NCI-H2227 treated with DMSO at 0.1 percent for 48 hours (cell line): ENCODE measurements at places on chromosomes 13 and 19.
A peak's percentile ranks its signal among the peaks of the same experiment; 100 is the strongest.

DNA sequence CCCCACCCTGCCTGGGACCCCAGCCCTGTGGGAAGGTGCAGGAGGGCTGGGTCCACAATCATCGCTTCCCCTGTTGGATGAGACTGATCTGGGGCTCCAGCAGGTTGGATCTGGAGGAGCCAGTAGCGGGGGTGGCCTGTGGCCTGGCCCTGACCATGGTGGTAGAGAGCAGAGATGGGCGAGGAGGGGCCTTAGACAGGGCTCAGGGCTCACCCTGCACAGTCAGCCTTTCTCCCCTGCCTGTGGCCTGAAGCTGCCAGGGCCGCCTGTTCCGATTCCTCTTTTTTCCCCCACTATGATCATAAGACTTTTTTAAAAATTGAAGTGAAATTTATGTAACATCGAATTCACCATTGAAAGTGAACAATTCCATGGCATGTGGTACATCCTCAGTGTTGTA, 18.2 kb downstream of the SIN3B start:
- DNase-seq: no peak

DNA sequence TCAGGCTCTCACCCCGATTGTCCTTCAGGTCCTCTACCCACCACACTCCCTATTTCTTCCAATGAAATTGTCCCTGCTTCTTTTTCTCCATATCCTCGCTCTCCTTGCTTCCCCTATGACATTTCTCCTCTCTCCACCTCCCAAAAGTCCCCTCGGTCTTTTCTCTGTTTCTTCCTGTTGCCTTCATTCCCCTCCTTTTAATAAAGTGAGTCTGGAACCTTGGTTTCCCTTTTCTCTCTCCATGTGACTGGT, 676 bp upstream of the ZNF574 start:
- peak; percentile 80 for DNase-seq

DNA sequence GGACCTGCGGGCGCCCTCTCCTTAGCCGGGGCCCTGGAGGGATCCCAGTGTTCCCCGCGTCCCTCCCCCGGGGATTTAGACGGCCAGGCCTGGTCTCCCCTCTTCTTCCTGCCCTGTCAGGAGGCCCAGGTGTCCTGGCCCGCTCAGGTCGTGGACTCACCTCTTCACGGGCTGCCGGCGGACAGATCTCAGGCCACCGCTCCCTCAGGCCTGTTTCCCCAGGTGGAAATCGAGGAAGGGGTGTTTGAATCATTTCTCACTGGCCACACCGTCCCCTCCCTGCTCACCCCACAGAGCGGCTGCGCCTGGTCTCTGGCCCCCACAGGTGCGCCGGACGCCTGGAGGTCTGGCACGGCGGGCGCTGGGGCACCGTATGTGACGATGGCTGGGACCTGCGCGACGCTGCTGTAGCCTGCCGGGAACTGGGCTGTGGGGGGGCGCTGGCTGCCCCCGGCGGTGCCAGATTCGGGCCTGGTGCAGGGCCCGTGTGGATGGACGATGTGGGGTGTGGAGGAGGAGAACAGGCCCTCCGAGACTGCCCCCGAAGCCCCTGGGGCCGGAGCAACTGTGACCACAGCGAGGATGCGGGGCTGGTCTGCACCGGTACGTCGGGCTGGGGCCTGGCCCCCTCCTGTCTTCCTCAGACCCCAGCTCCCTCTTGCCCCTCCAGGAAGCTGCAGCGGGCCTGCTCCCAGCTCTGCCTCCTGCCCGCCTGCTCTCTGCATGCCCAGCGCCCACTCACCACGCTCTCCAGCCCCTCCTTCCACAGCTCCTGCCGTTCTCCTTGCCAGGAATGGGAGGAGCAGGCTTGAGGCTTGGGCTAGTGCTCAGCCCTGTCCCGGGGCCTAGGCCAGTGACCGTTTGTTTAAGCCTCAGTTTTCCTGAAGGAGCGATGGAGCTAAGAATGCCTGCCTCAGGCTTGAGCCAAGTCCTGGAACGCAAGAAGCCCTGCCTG, 2.5 kb downstream of the SSC5D start:
- DNase-seq: no peak

DNA sequence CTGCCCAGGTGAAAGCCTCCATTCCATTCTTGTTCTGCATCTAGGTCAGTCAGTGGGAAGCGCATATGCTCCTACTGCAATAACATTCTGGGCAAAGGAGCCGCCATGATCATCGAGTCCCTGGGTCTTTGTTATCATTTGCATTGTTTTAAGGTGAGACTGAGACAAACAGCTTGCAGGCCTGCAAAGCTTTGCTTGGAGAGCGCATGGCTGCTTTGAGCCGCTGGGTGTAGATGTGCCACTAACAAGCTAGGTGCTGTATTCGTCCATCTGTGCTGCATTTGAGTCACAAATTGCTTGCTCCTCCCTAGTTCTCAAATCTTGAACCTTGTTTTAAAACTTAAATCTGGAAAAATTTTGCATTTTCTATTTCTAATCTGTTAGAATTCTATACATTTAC, 219.1 kb downstream of the LMO7 start:
- DNase-seq: no peak

DNA sequence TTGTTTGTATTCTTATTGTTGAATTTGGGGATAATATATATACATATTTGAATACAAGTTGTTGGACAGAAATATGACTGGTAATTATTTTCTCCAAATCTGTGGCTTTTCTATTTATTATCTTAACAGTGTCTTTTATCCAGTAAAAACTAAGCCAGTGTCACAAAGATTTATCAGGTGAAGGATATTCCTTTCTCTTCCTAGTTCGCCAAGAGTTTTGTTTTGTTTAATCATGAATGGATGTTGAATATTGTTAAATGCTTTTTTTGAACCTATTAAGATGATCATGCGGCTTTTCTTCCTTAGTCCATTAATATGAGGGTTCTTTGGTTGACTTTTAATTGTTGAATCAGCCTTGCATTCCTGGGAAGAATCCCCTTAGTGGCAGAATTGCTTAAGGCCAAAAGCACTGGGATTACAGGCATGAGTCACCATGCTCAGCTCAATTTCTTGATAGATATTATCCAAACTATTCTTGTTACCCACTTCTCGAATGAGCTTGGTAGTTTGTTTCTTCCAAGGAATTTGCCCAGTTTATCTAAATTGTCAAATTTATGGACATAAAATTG, 53.3 kb downstream of the TEX26 start:
- no peak for DNase-seq

GRCh38 chr19:1616875-1617274, 11.6 kb upstream of the UQCR11 start:
- DNase-seq: no peak

DNA sequence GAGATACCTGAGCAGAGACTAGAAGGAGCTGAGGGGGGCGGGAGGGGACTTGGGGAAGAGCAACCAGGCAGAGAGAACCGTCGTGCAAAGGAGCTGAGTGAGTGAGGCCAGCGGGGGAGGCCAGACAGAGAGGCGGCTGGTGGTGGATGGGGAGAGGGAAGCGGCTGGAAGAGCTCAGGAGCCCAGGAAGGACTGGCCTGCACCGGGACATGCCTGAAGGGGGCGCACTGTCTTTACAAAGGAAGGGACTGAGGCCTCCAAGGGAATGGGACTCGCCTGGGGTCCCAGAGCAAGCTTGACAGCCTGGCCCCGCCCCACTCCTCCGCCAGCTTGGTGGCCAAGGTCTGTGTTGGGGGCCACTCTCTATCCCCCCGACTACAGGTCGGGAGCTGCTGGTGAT, 14.9 kb downstream of the ONECUT3 start:
- no peak for DNase-seq

DNA sequence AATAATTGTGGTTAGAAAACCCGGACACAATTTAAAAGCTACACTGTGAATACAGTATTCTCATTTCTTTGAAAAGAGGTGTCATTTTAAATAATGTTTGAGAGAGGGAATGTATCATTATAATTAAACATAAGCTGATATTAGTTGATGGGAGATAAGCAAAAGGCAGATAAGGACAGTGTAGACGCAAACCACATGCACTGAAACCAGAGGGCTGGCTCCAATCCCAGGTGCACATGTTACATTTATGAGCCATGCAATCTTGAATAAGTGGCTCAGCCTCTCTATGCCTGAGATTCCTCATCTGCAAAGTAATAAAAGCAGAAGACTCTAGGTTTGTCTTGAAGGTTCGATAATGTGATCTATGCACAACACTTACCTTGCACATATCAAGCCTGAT, 238.7 kb downstream of the EFNB2 start:
- DNase-seq: no peak

DNA sequence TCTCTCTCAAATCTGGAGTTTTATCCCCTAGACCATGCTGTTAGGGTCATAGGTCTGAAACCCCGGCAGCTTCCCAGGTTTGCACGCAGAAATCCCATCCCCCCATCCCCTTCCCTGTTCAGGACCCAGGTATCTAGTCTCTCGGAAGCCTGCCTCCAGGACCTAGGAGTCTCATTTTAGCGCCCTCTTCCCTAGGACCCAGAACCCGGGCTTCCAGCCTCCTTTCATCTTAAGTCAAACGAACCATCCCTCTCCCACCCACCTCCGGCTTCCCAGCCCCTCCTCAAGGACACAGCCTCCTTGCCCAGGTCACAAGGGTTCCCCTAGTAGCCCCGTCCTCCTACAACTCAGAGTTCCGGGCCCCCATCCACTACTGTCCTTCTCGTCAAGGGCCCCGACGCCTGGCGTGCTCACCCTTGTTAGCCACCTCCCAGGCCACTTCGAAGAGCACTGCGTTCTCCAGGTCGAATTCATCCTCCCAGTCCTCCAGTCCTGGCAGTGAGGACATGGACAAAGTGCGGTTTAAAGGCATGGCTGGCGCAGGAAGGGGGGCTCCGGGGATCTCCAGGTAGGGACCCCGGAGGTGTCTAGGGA, 431 bp downstream of the GYS1 start:
- no peak for DNase-seq

DNA sequence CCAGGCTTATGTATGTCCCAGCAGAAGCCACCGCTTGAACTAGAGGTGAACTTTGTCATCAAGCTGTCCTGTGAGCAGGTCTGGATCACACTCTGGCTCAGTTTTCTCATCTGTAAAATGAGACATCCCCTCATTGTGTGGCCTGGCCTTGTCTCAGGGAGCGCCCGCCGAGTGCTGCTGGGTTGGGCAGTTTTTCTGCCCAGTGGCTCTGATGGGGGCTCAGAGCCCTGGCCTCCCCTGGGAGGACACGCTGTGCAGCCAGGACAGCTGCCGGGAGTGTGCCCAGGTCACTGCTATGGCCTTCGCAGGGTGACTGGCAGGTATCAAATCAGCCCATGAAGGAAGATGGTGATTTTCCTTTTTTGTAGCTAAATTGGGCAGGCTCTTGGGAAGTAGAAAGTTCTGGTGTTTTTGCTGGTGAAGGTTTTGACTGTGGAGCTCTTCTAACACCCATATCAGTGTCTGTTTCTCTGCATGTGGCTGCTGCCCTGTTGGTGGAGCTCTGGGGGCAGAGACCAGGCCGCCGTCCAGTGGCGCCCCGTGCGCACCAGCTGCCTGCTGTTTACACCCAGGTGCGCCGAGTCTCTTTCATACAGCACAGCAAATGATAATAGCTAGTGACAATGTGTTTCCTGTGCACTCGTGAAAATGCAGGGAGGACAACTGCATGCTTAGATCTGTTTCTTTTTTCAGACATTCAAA, 40.8 kb downstream of the SLC7A9 start:
- no peak for DNase-seq

- no peak for DNase-seq
Measured at GRCh38 chr19:32392901-32393300, 12.7 kb upstream of the DPY19L3 start.

- no peak for DNase-seq
Measured at GRCh38 chr19:56341948-56342347, 27.3 kb upstream of the ZSCAN5A start.

DNA sequence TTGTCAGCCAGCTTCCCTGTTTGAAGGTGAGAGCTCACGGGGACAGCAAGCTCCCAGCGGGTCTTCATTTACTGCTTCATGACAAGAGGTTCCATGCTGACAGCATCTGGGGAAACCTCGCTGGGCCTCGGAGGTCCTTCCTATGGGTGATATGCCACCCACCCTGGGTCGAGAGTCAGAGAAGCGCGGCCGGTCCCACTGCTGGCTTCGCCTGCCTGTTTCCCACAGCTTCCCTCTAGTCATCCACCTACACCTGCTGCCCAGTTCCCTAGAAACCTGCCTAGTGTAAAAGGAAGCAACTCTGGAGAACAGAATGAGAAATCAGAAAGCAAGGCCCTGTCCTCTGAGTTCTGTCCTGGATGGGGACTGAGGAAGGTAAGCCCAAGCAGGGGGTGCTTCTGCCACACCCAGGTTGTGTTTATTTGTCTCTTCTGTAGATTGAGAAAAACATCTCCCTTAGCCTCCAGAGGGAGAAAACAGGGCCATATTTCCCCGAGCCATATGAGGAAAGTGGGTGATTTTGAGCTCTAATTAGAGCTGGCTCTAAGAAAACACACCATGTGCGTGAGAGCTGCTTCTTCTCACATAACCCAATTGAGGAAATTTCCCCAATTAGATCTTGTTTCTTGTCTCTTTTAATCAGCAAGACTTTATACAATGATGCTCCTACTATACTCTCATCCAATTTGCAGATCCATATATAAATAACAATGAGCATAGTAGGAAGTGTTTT, 504.3 kb downstream of the IRS2 start:
- no peak for DNase-seq

GRCh38 chr13:28624707-28625432, 34.1 kb upstream of the POMP start:
- DNase-seq: no peak

- no peak for DNase-seq
Measured at GRCh38 chr13:98900442-98900841, 77.4 kb downstream of the DOCK9 start.

- DNase-seq: no peak
Measured at GRCh38 chr19:18016209-18016910, 8.4 kb downstream of the ARRDC2 start.

- DNase-seq: no peak
Measured at GRCh38 chr13:66899955-66900354, 330.2 kb downstream of the PCDH9 start.

- no peak for DNase-seq
Measured at GRCh38 chr19:19107654-19108053, 30.6 kb downstream of the TMEM161A start.

DNA sequence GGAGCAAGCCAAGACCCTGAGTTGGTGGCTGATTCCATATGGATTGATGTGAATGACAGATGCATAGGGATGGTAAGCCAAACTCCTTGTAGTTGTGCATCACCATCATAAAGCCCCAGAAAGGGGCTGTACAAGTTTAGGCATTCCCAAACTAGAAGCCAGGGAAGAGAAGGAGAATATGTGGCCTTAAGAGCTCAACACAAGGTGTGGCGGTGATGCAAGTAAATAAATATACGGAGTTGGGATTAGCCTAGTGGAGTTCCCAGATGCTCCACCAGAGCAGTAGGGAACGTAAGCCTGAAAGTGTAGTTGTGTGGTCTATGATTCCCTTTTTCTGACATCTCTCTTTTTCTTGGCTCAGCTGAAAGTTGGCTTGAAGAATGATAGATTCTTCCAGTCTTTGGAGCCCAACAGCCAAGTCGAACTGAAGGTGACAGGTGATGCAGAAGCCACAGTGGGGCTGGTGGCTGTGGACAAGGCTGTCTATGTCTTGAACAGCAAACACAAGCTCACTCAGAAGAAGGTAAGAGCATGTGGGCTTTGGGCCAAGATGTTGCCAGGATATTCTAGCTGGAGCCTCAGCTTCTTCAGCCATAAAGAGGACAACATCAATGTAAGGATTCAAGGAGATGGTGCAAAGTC, 30.1 kb downstream of the RDH8 start:
- DNase-seq: no peak
